Stimulated activated CD8-positive, alpha-beta memory T cell treated with anti-CD3 and anti-CD28 coated beads, Interleukin-15, amount 100 ng/mL, for 48 hours (primary cell): ENCODE measurements at places on chromosomes 2 and 18.

GRCh38 chr2:8566774-8567468, 114.9 kb upstream of the ID2 start:
- DNase-seq, result no peak

DNA sequence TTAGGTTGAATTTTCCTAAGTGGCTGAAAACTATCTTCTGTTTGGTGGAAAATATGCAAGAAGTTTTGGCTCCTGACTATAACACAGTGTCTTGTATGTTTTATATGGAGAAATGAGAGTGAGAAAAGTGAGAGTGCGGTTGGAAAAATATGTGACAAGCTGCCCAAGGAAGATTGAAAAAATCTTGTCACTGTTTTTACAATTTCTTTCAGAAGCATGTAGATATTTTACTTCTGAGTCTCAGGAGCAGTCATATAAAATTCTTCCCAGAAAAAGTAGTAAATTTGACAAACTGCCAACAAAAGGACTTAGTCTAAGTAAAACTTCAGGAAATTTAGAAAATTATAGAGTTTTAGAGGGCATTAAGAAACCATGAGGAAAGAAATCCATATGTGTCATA, 19.4 kb upstream of the RMND5A start:
- no peak for DNase-seq

GRCh38 chr2:176128172-176128981, 1.1 kb upstream of the HOXD8 start:
- DNase-seq, result no peak

GRCh38 chr2:238882082-238882755, 34.3 kb downstream of the TWIST2 start:
- DNase-seq, result no peak

DNA sequence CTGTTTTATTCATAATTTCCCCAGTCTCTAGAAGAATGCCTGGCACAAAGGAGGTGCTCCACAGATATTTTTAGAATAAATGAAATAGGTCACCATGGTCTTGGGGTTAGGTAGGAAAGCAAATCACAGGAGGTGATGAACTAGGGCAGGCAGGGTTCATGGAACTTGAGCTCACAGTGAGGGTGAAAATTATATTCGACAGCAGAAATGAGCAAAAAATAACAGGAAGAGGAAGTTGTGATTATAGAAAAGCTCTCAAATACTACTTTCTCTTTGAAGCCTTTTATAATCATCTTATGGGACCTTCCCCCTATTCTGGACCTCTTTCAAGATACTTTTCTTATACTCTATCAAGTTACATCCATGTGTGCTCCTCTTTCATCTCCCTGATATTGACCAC, 4.5 kb upstream of the CREB1 start:
- no peak for DNase-seq

GRCh38 chr2:9473985-9474360, 378 bp upstream of the IAH1 start:
- peak; percentile 48 for DNase-seq

- DNase-seq, result no peak
Observed at GRCh38 chr2:96757477-96757860, 3.2 kb upstream of the CNNM4 start.

DNA sequence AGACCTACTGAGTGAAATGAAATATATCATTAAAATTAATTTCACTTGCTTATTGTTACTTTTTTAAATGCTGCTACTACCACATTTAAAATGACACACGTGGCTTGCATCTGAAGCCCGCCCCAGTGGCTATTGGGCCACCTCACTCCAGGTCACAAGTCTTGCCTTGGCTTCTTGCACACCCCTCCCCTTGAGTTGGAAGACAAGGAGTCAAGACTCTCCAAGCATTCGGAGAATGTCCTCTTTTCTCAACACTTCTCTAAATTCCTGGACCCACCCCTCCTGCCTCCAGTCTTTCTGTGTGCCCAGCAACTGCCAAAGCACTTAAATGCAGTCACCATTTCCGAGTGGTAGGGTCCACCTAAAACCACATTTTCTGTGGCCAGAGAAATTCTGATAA, 73.4 kb downstream of the ZBTB7C start:
- DNase-seq, result no peak

DNA sequence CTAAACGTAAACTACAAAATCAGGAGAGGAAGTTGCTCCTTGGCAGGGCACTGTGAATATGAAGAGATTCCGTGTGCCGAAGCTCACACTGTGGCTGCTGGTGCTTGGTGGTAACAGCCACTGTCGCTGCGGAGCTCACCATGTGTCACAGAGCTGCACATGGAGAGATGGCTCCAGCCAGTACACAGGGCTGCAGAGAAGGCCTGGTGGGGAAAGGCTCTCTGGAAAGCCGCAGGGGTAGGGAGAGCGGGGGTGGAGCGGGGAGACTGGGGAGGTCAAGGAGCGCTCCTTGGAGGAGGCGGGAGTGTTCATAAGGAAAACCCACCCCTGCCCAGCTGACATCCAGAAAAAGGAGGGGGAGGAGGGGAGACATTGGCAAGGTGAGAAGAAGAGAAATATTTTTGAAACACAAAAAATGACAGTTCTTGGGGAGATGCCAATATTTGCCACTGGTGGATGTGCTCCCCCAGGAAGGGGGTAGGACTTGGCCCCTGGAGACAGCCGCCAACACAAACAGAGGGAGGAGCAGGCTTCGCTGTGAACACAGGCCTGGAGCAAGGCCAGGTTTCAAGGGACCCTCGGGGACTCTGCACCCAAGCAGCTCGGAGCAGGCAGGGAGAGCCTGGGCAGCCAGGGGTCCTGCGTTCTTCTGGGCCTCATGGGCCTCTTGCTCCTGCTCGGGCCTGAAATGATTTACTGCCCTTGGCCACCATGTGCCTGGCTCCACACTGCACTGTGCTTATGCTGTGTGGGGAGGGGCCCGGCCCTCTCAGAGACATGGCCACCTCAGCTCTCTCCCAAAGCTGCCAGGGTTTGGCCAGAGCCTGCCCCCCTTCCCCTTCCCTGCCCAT, 102.6 kb upstream of the GLI2 start:
- no peak for DNase-seq

DNA sequence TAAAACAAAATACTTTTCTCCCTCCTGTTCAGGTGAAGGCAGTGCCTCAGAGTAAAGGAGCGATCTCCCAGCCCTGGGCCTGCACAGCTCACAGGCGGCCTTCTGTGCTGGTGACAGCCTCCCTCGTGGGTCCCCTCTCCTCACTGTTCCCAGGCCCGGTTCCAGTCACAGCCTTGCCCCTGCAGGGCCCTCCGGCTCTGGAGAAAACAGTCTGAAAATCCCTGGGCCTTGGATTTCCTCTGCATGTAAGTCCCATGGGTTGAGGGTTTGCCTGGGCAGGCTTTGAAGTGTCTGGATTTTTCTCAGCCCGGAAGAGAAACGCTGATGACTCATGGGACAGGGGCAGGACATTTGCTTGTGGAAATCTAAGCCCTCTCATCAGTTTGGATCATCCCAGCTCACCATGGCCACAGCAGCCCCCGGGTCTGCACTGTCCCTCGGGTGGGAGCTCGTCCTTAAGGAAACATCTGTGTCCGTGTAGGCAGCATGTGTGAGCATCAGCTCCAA, 186.1 kb upstream of the RAB12 start:
- no peak for DNase-seq

- DNase-seq, result no peak
Observed at GRCh38 chr2:71603311-71603811, 150.0 kb downstream of the DYSF start.

DNA sequence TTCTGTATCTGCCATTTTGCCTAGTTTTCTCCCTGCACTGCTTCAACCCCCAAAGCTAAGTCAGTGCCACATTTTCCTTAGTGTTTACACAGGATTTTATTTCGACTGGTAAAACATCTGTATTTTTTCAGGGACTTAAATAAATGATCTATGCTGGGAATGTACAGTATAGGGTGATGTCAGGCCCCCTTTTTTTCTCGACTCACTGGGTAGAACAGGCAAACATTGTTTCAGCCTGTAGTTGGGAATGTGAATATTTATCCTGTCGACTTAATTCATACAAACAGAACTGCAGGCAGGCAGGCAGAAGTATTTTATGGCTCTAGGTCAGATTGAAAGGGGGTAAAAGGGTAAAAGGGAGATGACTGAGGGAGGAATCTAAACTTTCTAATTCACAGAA, 123.5 kb upstream of the ZFP36L2 start:
- no peak for DNase-seq

DNA sequence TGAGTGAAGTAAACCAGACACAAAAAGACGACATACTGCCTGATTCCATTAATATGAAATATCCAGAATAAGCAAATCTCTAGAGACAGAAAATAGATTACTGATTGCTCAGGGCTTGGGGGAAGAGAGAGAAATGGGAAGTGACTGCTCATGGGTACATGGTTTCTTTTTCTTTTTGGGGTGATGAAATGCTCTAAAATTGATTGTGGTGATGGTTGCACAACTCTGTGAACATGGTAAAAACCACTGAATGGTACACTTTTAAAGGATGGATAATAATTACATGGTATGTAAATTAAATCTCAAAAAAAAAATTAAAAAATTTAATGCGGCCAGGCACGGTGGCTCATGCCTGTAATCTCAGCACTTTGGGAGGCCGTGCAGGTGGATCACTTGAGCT, 39.3 kb downstream of the RPL31 start:
- DNase-seq, result no peak

DNA sequence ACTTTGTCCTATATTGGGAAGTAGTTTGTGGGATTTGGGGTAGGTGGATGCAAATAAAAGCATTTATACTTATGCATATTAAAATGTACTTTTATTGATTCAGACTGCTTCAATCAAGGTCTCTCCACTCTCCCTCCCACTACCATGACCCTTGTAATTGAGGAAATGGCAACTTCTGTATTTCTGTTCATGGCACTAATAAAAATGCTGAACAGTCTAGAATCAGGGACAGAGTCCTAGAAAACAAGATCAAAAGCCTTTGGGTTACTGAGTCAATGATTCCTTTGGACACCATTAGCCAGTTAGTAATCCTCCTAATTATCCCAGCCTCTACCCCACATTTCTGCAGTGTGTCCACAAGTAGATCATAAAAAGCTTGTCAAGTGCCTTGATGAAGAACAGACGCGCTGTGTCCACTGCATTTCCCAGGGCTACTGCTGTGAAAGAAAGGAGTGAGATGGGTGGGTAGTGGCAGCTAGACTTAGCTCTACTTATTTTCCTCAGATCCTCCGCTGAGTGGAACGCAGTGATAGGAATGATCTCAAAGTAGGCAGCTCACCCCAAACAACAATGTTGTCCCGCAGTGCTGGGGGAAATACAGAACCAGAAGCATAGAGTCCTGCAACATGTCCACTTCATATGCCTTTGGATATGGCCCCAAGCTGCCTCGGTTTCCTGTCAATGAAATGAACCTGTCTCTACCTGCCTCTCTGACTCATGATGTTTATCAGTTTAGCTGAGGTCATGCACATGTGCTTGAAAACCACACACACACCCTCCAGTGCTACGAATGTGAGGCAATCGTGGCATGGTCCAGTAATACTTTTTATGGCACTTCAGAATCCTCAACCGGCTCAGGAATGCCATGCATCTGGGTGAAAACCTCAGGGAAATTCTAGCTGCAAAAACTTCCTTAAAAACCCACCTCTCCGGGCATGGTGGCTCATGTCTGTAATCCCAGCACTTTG, 115.5 kb downstream of the COL6A3 start:
- no peak for DNase-seq

- DNase-seq, result no peak
Observed at GRCh38 chr2:59177748-59178147, 936.6 kb upstream of the FANCL start.

GRCh38 chr2:172233987-172234715, 131.5 kb upstream of the DLX2 start:
- no peak for DNase-seq

GRCh38 chr2:12737297-12737696, 20.6 kb downstream of the TRIB2 start:
- no peak for DNase-seq

GRCh38 chr2:212957624-212958023, 193.8 kb downstream of the IKZF2 start:
- no peak for DNase-seq

DNA sequence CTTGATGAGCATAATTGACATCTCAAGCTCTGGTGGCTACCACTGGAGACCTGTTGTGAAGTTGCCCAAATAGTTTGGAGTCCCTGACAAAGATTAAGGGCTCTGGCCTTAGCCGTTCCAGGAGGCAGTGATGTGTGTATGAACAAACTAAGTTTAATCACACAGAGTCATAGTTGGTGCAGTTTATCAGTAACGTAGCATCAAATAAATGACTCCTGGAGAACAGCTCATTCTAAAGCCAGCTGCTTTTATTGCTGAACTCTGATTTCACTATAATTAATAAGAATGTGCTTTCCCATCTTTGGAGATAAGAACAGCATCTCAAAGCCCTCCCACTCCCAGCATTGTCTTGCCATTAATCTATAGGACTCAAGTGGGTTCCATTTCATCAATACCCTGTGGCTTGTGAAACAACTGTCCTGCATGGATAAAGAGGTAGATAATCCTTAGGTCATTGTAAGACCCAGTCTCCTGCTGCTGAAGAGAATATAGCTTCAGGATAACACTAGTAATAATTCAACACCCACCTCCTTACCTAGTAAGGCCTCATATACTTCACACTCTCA, 211.4 kb upstream of the THUMPD2 start:
- no peak for DNase-seq

GRCh38 chr2:96143231-96143847, 1.9 kb downstream of the DUSP2 start:
- DNase-seq, result no peak

- DNase-seq, result no peak
Observed at GRCh38 chr2:39408351-39409136, 28.5 kb downstream of the MAP4K3 start.

- DNase-seq, result no peak
Observed at GRCh38 chr2:105102963-105103421, 65.1 kb downstream of the MRPS9 start.

DNA sequence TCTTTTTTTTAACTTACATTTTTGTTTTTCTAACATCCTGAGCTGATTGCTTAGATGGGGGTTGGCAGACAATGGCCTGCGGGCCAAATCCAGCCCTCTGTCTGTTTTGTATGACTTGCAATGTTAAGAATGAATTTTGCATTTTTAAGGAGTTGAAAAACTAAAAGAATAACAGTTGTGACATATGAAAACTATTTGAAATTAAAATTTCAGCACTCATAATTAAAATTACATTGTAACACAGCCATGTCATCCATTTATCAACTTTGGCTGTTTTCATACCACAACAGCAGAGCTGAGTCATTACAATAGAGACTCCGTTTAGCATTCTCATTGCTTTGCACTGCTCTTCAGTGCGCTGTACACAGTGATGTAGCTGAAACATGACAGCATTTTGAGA, 94.1 kb upstream of the MC4R start:
- no peak for DNase-seq

DNA sequence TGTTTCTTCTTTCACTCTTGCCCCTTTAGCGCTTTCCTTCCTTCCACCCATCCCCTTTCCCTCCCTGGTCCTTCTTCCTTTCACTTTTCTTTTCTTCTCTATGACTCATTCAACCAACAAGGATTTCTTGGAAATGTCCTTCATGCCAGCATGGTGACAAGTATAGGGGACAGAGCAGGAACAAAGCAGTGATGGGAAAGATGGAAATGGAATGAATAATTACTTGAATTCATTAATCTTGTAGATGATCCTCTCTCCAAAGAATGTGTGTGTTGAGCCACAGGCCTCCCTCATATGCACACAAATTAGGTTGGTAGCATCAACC, 1.5 kb downstream of the VAMP5 start:
- DNase-seq, result no peak

- DNase-seq, result peak; percentile 38
Observed at GRCh38 chr2:84741182-84741822, 139.6 kb downstream of the TRABD2A start.

GRCh38 chr2:36461039-36461681, 105.6 kb downstream of the CRIM1 start:
- no peak for DNase-seq
